ENCODE measurements at places on chromosomes 6 and 20.
A peak's percentile ranks its signal among the peaks of the same experiment; 100 is the strongest.

DNA sequence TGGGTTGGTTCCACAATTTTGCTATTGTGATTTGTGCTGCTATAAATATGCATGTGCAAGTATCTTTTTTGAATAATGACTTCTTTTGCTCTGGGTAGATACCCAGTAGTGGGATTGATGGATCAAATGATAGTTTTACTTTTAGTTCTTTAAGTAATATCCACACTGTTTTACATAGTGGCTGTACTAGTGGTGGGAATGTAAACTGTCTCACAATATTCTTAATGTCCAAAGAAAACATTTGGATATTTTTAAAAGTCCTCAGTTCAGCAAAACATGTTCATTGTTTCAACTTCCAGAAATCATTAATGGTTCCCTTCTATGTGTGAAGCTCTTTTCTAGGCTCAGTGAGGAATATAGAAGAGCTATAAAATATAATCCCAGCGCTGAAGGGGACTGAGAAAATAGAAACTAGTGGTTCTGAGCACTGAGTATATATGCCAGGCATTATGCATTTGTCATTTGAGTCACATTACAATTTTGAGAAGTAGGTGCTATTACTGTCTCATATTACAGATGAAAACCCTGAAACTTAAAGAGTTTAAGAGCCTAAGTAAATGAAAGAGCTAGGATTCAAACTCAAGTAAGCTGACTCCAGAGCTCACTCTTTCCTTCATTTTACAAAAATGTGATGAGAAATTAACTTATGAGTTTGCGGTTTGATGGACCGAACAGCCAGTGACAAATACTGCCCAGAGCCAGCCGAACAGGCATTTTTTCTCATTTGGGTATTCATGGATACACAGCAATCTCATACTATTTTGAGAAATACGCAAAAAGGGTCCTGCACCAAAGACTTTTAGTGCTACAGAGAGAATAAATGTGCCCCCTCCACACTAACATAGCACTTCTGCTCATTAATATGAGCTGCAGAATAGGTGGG, 250.1 kb downstream of the TBX18 start:
- DNase-seq, result no peak

DNA sequence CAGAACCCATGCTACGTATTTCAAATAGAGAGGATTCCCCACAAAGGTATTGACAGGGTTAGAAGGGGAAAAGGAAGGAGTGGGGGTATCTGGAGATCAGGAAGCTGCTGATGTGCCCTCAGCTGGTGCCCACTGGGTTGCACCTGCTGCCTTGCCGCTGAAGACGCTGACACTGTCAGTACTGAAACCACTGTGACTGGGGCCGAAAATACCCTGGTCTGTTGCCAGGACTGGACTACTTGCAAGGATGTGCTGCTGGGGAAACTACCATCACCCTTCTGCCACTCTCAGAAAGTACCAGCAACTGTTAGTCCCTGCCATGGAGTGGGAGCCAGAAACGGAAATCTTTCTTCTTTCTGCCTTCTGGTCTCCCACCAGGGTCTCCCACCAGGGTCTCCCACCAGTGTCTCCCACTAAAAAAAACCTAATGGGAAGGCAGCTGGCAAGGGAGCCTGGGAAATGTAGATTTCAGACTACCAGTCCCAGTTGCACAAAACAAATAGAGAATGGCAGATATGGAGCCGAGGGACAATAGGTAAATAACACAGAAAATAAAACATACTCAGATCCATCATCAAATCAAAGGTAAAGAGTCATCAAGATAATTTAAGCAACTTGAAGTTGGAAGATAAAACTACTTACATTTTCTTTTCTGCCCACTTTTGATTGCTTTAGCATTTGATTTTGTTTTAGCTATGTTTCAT, 204.8 kb downstream of the TPBG start:
- no peak for DNase-seq

- DNase-seq, result peak; percentile 91
These were observed 53.7 kb downstream of the BMP7 start for GRCh38 chr20:57212534-57213276.

DNA sequence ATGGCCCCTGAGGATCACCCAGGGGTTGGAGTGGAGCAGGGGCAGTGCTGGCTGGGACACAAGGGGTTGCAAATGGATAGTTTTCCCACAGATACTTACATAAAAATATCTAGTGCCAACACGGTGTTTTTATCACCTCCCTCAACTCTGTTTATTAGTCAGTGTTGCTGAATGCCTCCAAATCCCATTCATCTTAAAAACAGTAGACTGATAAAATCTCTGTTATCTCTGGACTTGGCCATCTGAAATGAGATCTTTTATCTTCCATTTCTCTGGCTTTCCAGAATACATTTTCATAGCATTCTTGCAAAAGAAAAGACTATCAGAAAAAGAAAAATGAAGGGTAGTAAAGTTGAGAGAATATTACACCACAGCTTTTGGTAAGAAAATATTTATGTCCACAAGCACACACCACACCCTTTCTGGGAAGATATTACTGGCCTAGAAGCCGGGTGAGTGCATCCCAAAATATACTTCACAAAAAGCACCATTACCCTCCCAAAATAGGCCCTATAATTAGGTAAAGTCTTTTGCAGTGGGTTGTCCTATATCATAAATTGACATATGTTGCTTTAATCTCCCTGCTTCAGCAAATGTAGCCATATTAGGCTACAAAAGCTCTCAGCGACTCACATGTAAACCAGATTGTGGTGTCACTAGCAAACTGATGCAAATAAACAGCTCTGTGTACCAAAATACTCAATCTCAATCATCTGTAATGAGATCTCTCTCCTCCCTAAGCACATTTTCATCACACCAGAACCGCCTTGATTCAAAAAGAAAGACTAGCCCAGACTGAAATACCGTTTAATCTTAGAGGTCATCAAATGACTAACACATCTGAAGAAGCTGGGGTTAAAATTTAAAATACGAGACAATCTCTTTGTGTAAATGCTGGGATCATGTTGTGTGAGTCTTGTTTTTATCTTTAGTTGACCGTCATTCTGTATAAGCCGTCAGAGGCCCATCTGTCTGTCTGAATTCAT, 96.7 kb downstream of the FYN start:
- DNase-seq, result no peak

DNA sequence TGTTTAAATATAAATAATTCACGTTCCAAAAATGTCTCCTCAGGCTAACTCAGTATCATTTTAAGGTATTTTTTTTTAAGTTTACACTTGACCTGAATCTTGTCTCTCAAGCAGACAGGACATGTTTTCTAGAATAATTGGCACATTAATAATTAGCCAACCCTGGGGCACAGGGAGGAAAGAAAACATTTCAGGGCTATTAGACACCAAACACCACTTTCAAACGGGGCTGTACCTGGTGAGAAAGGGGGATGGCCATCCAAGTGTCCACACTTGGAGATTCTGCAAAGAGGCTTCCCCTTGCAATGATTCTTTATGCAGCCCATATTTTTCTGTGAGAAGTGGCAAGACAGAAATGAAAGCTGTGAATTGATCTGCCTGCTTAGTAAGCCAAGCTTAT, 560.8 kb downstream of the CD109 start:
- DNase-seq, result no peak

GRCh38 chr6:144103026-144103563, 7.7 kb upstream of the SF3B5 start:
- DNase-seq, result no peak

- DNase-seq, result peak; percentile 51
These were observed 27.1 kb upstream of the ZNF318 start for GRCh38 chr6:43396408-43397149.

- peak; percentile 59 for DNase-seq
These were observed 114.9 kb downstream of the AKAP7 start for GRCh38 chr6:131250122-131250521.

GRCh38 chr6:74745670-74746069, 460.2 kb downstream of the COL12A1 start:
- DNase-seq, result no peak

- no peak for DNase-seq
These were observed 14.0 kb downstream of the GMDS start for GRCh38 chr6:2231438-2231837.

GRCh38 chr20:31494131-31494530, 19.0 kb downstream of the REM1 start:
- peak; percentile 49 for DNase-seq

- DNase-seq, result no peak
These were observed 215.4 kb downstream of the HDGFL1 start for GRCh38 chr6:22784601-22785410.

GRCh38 chr6:28944412-28944865, 20.7 kb upstream of the TRIM27 start:
- DNase-seq, result peak; percentile 69

GRCh38 chr6:138555421-138555988, 56.2 kb upstream of the NHSL1 start:
- peak; percentile 35 for DNase-seq

- DNase-seq, result peak; percentile 92
These were observed 32.4 kb upstream of the TPBG start for GRCh38 chr6:82331031-82331773.

DNA sequence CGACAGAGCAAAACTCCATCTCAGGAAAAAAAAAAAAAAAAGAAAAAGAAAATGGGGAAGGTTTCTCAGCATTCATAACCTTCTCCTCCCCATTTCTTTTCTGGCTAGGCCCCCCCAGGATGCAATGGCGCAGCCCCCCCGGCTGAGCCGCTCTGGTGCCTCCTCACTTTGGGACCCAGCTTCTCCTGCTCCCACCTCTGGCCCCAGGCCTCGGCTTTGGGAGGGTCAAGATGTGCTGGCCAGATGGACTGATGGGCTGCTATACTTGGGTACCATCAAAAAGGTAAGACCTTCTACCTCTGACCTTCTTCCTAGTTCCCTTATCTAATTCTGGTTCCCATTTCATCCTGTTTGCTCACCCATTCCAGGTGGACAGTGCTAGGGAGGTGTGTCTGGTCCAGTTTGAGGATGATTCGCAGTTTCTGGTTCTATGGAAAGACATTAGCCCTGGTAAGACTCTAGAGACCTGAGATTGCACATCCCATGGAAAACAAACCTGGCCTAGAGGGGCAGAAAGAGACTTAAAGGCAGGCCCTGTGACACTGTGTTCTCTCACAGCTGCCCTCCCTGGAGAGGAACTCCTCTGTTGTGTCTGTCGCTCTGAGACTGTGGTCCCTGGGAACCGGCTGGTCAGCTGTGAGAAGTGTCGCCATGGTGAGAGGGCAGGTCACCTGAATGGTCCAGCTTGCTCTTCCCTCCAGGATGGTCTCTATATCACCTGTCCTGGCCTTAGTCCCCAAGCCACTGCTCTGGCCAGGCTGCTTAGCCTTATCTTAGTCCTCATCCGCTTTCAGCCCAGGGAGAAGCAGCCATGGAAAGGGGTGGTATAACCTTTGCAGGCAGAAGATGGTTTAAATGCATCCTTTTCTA, 1.6 kb downstream of the PHF1 start:
- DNase-seq, result no peak

- DNase-seq, result no peak
These were observed 1.3 kb upstream of the GTSF1L start for GRCh38 chr20:43727980-43728590.

GRCh38 chr20:48846516-48847492, 19.0 kb upstream of the PREX1 start:
- DNase-seq, result no peak

DNA sequence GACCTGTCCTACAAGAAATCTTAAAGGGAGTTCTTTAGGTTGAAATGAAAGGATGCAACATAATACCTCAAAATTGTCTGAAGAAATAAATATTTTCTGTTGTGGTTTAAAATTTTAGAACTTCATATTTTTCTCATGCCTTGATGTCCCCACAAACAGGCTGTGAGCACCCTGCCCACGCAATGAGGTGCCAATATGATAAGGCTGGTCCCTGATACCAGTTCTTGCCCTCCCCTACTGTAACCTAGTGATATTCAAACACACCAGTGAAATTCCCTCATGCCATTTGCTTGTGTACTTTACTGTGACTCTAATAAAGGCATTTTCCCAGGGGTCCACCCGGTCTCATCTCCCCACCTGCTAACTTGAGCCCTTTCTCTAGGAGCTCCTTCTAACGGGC, 67.3 kb upstream of the SIRPG start:
- no peak for DNase-seq

GRCh38 chr20:45104786-45105185, 3.9 kb upstream of the KCNS1 start:
- peak; percentile 95 for DNase-seq

DNA sequence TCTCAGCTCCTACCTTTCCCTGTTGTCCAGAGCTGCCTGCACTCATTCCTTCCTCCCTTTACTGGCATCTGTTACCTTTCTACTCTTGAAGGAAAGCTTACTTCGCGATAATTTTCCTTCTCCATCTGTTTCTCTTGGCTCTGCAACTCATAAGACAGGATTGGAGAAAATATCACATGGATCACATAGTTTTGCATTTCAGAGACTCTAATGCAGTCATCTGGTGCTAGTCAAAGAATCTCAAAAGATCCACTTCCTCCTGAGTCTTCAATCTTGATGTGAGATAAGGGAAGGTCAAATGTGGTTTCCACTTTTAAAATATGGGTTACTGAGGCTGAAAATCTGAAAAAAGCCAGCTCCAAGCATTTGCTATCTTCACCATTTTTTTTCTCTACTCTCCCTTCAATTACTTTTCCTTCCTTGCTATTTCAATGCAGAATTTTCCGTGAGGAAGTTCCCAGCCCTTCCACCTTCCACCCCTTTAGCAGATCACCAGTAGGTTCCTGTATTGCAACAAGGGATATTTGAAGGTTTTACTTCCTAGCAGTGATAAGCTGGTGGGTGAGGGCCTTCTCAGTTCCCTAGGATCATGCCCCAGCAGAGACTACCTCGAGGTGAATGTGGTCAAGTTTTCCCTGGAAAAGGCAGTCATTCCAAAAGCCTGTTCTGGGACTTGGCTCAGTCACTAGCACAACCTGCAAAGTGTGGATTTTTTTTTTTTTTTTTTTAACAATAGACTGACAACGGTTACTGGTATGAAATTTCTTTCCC, 62.8 kb upstream of the LRRC1 start:
- DNase-seq, result no peak

DNA sequence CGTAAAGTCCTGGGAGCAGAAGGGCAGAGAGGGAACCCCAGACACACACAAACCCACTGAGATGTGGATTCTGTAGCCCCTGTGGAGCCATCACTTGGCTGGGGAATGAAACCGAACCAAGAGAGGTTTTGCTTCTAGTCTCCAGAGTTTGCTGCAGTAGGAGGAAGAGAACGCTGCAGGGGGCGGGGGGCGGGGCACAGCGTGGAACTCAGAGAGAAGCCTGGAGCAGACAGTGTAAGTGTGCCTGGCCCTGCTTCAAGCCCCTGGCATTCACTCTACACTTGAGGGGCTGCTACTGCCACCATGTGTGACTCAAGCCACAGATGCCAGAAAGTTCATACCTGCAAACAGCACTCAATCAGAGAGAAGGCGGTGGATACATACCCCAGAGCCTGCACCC, 18.9 kb downstream of the GABRR1 start:
- DNase-seq, result no peak

- peak; percentile 29 for DNase-seq
These were observed 926 bp downstream of the MYLIP start for GRCh38 chr6:16129623-16130401.

- DNase-seq, result no peak
These were observed 86.7 kb upstream of the F13A1 start for GRCh38 chr6:6407071-6407741.
